ENCODE measurements at places on chromosomes 1 and 21. TPM values are rescaled to one million over a fixed set of nuclear protein-coding genes. Genes with fewer than 3 reads are reported as not detected.

The FAM163A gene
- 1.3 TPM for polyA plus RNA-seq

The TRNP1 gene
- polyA plus RNA-seq: 7.8 TPM

The FHAD1 gene
- polyA plus RNA-seq: 3.8 TPM

The COG2 gene
- polyA plus RNA-seq: 33.4 TPM

The CNIH3 gene
- polyA plus RNA-seq: 9.5 TPM

The TPTE gene
- not detected for polyA plus RNA-seq

GRCh38 chr1:25554886-25555752, 11.7 kb downstream of the LDLRAP1 start:
- DNase-seq: no peak

DNA sequence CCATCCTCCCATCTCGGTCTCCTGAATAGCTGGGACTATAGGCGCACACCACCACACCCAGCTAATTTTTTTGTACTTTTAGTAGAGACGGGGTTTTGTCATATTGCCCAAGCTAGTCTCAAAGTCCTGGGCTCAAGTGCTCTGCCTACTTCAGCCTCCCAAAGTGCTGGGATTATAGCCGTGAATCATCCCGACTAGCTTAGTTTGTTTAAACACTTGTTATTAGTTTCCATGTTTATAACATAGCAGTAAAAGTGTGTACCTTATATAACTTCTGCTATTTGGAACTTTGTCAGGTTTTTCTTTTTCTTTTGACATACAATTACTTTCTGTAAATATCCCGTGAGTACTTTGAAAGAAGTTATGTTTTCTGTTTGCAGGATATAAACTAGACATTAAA, 60.6 kb upstream of the C1orf21 start:
- DNase-seq: no peak

- no peak for DNase-seq
These were observed 27.5 kb downstream of the SLC2A1 start for GRCh38 chr1:42931108-42931539.

DNA sequence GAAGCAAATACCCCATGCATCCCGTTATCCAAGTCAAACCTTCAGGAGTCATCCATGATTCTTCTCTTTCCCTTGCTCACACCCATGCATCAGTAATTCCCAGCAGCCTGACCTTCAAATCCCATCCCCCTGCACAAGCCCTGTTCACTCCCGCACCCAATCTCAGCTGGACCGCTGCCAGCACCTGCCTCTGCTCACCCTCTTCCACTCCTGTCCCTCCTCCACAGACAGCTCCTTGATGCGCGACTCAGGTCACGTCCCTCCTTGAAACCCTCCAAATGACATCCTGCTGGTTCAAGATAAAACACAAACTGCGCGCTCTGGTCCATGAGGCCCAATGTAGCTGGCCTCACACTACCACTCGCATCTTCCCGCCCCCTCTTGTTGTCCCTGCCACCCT, 43.4 kb upstream of the MPZL1 start:
- DNase-seq: no peak

DNA sequence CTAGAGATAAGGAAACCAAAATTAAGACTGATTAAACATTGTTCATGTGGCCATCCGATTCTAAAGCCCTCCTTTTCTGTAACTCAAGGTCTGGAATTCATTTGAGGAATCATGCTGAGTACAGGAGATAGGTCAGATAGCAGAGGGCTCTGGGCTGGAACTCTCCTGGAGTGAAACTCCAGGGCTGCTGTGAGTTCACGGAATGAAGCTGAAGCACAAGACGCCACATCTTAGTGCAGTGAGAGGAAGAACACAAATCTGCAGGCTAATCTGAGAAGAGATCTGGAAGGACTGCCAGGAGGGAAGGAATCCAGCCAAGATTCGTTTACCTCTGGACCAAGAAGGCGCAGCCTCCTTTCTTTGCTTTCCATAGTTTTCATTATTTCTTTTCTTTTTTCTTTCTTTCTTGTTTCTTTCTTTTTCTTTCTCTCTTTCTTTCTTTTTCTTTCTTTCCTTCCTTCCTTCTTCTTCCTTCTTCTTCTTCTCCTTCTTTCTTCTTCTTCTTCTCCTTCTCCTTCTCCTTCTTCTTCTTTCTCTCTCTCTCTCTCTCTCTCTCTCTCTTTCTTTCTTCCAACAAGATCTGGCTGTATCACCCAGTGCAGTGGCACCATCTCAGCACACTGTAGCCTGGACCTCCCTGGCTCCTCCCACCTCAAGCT, 74.8 kb upstream of the ATP1B1 start:
- no peak for DNase-seq

DNA sequence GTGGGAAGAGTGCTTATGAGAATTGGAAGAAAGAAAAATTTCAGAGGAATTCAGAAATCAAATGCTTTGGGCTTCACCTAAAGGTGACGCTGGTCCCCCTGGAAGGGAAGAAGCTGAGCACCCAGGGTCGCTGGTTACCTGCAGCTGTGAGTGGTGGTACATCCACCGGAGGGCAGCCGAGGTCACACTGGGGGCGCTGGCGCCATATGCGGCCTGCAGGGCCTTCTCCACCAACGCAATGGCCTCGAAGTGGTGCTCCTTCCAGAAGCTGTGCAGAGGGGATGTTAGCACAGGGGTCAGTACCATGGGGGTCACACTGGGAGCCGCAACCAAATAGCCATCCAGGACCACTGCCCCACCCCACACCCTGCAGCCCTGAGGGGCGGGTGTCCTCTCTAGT, 6.1 kb downstream of the AKR7A2 start:
- no peak for DNase-seq

DNA sequence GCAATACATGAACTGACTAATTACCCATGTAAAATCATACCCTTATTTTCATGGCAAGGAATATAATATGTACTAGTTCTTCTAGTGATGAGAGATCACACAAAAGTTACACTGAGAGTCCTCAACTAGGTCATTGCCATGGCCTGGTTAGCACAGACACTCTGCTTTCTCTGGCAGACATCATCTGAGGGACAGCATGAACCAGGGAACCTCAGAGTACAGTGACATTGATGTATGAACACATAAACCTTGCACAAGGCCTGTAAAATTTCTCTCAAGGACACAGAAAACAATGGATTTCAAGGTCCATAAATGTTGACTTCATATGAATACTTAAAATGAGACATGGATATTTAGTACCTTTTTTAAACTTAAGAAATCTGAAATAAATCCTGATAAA, 108.8 kb upstream of the MAGI3 start:
- no peak for DNase-seq

DNA sequence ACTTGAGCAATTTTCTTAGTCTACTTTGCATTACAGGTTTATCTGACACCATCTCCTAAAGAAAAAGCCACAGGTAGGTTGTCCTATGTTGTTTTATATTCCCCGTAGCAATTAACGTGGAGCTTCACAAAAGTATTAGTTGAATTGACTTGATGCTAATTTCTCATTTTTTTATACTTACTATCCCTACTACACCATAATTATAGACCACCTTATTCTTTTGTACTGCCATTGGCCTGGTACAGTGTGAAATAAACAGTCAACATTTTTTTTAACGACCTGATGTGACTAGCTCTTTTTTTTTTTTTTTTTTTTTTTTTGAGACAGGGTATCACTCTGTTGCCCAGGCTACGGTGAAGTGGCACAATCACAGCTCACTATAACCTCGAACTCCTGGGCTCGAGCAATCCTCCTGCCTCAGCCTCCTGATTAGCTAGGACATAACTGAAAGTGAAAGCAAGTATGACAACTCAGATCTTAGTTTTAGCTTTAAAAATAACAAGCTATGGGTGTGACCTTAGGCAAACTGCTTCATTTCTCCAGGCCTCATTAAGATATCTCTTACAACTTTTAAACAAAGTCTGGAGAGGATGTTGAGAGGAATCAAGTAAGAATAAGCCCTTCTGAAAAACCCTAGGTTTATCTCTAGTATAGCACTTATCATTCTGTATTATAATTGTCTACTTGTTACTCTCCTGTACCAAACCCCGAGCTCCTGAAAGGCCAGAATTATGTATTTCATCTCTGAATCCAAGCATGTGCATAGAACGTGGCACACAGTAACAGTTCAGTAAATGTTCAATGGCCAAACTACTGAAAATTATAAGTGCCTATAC, 49.5 kb downstream of the LUZP1 start:
- DNase-seq: no peak

DNA sequence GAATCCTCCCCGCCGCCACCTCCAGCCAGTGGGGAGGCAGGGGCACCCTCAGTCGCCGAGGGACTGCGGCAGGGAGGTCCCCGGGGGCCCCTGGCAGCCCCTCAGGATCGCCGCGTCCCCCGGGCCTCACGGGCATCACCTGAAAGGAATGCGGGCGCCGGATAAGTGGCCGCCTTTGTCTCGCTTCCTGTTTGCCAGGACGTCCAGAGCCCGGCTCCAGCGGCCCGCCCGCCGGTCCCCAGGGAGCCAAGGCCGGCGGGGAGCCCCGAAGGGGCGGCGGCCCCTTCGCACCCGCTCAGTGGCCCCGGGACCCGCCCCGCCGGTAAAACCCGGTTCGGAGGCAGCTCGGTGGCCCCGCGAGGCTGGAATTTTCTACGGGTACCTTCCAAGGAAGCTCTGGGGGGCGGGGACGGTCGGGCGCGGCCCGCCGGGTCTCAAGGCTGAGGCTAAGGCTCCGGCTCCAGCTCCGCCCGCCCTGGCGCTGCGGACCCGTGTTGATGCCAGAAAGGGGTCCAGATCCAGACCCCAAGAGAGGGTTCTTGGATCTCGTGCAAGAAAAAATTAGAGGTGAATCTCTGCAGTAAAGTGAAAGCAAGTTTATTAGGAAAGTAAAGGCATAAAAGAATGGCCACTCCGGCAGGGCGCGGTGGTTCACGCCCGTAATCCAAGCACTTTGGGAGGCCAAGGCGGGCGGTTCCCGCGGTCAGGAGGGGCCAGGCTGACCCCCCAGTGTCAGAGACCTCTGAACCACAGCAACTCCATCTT, 12.6 kb downstream of the TINAGL1 start:
- DNase-seq: no peak

DNA sequence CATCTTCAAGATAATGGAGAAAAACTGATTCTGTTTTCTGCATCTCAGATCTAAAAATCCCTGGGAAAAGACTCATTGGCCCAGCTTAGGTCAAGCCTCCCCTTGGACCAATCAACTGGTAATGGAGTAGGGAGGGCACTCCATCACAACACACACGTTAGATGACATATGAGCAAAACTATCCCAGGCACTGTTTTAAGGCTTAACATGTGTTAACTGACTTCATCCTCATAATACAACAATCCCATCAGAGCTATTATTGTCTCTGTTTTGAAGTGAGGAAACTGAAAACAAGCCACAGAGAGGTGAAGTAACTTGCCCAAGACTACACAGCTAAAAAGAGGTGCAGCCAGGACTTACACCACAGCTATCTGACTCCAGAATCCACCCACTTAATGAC, 14.7 kb upstream of the CITED4 start:
- DNase-seq: no peak

- DNase-seq: no peak
These were observed 617.3 kb downstream of the MATN1 start for GRCh38 chr1:30106125-30106524.

DNA sequence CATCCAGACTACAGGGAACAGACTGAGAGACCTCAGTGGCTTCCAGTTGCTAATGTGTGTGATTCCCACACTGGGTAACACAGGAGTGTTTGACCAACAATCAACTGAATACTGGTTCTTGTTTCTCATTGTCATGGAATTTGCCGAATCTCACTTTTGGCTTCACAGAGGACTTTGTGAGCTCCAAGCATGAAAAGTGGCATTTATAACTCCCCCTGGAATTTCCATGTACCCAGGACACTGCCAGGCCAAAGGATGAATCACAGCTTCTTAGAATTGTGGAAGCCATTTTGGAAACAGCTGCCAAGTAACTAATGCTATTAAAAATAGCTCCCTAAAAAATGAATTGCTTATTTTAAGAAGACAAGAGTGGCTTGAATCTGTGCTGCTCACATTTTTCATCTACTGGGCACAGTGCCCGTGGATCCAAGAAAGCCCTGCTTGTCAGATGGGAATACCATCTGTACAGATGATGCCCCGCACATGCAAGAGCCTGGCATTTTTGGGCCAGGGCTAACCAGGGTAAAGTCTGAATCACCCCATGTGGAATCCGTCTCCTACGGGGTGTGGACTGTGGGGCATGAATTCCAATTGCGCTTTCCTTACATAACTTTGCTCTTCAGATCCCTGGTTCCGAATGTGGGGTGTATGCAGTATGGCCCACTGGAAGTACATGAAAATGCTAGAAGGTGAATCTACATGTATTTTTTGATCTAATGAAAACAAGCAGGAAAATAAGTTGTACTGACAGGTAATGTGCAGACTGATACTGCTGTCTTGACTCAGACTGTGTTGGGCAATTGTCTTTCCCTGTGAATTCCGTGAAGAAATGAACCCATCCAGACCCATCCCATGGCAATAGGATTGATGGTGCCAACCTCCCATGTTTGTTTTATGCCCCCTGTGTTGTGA, 487.3 kb downstream of the SIPA1L2 start:
- no peak for DNase-seq

- DNase-seq: no peak
These were observed 17.2 kb upstream of the FOXO6 start for GRCh38 chr1:41343790-41344699.

DNA sequence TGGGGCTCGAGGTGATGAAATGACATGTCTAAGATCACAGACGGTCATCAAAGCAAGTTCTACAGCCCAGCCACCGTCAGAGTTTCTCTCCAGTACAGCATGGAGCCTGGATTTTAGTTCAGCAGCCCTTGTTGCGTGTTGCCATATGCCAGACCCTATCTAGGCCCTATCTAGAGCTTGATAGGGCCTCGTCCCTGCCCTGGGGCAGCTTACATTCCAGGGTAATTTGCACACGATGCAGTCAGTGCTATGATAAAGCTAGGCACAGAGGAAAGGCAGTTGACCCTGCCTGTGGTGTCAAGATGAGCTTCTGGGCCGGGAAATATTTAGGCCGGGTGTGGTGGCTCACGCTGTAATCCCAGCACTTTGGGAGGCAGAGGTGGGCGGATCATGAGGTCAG, 18.9 kb downstream of the ETV3L start:
- DNase-seq: no peak

DNA sequence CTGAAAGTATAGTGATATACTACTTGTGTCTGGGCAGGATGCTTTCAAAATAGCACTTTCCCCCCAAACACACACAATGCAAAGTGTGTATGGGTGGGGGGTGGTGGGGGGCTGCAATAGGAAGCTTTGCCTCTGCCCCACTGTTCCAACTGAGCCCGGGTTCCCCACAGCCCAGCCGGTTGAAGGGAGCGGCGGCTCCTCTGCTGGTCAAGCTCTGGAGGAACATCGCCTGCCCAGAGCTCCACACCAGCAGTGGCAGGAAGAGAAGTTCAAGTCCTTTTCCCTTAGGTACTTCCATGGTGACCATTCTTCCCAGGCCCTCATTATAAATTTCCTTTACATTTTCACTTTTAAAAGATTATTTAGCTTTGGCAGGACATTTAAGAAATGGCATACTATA, 74.9 kb downstream of the CAPZB start:
- DNase-seq: no peak

DNA sequence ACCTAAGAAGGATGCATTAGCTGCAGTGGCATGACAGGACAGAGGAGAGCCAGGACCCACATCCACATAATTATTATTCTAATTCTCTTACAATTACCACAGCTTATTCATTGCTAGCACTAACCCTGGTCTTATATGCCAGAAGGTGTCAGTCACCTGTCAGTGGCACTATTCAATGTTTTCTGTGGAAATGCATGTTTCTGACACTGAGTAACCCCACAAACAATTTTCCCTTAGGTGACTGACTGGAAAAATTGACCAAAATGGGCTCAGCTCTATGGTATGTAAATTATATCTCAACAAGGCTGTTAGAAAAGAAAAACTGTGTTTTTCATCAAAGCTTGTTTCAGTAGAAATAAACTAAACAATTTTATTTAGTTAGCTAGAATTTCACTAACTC, 117.9 kb upstream of the KRTAP19-8 start:
- DNase-seq: no peak

Measured in right renal pelvis (tissue), 4 donors.